ENCODE measurements at places on chromosomes 3 and 15.

DNA sequence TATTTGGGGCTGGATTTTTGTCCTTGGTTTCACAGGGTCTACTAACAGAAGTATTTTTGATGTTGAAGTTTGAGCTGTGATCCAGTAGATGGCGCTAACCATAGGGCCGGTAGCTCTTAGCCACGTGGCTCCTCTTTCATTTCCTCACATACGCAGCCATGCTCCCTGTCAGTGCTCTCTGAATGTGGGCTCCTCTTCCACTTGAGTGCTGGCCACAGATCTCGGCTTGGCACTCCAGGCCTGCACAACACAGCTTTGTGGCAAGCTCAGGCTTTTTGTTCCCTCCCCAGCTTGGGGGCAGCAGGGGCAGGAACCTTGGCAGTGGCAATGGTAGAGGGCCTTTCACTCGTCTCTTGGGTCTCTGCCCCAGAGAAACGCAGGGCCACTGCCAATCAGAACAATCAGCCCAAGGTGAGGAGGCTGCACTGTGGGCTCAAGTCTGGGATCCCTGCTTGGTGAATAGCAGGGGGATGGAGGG is 18.6 kb upstream of the DNAAF4 start:
- DNase-seq = no peak

DNA sequence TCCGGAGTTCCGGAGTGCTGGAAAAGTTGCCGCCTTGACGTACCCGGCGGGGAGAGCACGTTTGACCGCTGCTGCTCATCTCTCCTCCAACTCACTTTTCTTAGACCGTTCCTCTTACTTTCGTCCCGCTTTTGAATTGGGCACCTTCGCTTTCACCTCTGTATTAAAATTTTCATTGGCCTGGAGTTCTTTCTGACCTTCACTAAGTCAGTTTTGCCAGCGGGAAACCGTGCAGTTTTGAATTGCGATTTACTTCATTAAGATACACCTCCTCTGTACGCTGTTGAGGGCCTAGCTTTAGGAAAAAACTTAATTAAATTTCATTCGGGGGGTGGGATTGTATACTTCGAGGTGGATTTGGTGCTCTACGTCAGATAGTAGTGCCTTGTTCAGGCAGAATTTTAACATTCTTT is 1.3 kb downstream of the GMPS start:
- DNase-seq = no peak

DNA sequence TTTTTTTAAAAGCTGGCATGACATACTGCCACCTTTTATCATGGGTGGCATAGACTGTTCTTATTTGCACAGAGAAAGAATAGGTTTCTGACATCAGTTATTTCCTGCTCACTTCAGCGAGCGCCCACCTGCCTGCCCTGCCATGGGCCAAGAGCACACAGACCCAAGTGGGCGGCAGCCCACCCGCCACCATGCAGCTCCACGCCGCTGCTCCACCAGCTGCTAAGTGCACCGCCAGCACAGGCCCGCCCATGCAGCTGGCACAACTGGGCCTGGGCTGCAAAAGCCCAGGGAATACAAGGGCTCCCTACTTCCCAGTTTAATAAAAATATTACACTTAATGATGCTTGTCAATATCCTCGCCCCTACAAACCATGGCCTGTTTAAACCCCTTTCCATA is 15.4 kb downstream of the ZNF148 start:
- DNase-seq = no peak

- DNase-seq = no peak
These were observed 145.4 kb downstream of the EPHA3 start for GRCh38 chr3:89252860-89253259.

DNA sequence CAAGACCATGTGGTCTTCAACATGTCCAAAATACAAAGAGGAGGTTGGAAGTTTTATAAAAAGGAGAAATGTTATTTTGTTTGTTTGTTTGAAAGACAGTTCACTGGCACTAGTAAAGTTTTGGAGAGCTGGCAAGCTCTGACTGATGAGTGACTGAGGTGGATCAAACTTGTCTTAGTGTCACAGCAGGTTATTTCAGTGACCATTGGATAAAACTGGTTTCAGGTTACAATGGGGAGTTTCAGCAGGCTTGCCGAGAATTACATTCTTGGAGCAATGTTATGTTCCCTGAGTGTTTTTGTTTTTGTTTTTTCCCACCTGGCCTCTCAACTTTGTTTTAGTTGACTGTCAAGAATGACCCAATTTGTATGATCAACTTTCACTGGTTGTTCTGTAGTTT is 414.5 kb upstream of the ARHGEF26 start:
- DNase-seq = no peak

DNA sequence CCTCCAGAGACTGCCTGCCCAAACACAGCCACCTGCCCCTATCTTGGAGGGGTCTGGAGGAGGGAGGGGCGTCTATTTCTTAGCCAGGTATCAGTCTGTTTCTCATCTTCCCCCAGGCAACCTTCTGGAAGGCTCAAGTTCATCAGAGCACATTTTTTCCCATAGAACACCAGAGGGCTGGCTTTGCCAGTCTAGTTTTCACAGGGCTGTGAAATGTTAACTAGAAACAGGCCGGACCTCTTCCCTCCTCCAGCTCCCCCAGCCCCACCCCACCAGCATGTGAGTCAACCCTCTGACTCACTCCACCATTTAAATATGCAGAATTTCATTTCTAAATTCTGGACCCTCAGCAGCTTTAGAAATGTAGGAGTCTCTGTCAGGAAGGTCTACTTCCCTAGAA is 66.9 kb downstream of the SLCO2A1 start:
- no peak for DNase-seq

DNA sequence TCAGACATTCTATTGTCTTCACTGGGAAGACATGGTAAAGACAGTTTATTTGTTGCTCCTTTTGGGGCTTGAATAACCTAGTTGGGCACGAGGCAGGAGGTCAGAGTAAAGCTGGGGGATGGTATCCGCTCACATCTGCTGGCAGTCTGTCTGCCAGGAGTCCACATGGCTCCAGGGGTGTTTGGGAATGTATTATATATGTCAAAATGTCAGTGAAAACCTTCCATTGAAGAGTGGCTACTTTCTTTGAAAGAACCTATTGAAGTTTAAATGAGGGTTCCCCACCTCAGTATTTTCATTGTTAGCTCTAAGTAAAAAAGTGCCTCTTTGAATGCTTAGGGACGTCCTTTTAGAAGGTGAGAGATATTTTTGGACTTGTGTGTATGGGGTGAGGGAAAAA is 68.4 kb downstream of the CLDN11 start:
- no peak for DNase-seq

DNA sequence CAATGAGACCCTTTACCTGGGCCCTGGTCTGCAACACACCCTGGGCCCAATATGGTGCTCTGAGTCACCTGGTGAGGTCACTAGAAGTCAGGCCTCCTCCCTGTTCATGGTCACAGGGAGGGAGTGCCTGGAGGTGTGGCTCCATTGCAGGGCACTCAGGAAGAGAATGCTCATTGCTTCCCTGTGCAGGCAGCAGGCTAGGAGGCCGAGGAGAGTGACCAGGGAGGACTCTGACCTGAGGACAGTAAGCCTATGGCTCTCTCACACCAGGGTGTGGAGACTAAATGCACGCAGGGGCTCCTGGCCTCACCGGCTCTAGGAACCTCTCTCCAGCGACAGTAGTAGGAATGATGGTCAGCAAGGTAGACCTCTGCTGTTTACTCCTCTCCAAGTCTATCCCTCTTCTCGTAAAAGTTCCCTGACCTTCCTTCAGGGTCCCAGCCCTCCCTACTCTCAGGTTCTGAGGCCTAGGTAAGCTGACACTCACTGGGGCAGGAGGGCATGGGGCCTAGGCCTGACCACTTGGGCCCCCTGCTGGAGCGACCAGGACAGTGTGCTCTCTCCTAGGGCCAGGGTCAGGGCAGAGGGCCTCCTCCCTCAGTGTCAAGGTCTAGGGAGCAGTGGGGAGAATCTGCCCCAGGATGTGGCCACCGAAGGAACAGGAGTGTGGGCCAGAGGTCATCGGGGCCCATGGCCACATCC is 9.6 kb upstream of the SLCO2A1 start:
- DNase-seq = no peak

GRCh38 chr15:41876689-41877088 is 17.2 kb downstream of the SPTBN5 start:
- DNase-seq = no peak

DNA sequence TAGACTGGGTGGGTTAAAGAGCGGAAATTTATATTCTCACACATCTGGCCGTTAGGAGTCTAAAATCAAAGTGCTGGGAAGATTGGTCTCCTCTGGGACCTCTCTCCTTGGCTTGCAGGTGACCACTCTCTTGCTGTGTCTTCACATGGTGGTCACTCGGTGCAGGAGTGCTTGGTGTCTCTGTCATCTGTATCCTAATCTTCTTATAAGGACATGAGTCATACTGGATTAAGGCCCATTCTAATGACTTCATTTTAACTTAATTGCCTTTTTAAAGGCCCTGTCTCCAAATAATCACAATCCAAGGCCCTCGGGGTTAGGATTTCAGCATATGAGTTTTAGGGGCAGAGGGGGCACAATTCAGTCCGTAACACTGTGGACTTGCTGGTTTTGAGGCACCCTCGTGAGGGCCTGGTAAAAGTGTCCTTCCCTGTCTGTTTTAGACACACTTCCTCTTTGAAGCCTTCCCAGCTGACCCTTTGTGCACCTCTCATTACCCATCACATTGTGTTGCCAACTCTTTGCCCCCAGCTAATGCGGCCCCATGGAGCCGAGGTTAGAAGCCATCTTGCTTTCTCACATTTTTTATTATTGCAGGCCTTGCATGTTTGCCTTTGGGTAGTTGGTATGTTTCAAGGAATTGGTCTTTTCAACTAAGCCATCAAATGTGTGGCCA is 3.2 kb downstream of the XYLB start:
- DNase-seq = no peak

DNA sequence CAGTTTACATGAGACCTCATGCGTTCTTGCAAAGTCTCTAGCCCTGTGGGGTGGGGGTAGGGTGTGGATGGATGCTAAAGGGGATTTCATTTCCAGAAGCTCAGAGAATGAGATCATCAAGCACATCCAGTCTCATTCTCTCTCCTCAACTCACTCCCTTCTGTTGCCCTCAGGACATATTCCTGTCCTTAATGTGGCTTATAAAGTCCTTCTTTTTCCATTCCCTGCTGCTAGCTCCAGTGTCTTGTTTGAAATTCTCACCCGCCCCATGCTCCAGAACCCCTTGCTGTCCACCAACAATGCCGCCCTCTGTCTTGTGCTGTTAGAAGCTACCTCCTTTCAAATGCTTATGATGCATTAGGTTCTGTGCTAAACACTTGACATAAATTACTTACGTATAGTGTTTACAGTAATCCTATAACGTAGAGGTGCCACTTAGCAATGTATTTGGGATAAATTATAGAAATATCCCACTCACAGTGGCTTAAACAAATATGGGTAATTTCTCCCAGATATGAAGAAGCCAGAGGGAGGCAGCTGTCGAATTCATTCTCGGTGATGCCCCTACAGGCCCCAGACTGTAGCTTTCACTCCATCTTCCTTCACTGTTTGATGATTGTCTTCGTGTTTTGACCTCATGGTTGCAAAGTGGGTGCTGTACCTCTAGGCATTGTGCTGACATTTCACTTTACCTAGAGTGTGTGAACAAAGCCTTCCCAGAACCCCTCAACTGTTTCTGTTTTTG is 273.1 kb upstream of the TBL1XR1 start:
- no peak for DNase-seq

DNA sequence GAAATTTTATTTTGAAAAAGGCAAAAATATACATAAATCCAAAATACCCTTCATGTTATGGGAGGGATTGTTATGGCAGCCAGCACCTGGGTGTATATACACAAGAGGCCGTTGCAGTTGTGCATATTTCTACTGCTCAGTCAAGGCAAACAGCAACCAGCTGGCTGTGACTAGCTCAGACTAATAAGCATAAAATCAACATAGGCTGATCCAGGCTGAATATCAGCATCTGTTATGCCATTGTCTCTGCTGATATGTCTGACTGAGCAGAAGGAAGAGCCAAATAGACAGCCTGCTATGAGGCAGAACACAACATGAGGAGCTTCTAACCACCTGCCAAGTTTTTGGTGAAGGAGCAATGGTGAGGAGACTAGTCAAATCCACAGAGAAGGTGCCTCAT is 457.5 kb upstream of the ALCAM start:
- no peak for DNase-seq

DNA sequence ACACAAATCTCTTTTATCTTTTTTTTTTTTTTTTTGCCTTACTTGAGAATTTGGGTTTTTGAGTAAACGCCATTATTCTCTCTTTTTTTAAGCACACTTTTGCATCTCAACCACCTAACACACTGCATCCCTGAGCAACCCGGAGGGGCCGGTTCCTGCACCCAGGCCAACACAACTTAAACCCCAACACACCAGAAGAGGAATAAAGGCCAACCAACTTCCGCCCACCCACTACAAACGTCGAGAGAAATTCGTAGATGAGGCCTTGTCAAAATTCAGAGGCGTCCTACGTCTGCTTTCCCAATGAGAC is 389 bp upstream of the CCNB2 start:
- no peak for DNase-seq

DNA sequence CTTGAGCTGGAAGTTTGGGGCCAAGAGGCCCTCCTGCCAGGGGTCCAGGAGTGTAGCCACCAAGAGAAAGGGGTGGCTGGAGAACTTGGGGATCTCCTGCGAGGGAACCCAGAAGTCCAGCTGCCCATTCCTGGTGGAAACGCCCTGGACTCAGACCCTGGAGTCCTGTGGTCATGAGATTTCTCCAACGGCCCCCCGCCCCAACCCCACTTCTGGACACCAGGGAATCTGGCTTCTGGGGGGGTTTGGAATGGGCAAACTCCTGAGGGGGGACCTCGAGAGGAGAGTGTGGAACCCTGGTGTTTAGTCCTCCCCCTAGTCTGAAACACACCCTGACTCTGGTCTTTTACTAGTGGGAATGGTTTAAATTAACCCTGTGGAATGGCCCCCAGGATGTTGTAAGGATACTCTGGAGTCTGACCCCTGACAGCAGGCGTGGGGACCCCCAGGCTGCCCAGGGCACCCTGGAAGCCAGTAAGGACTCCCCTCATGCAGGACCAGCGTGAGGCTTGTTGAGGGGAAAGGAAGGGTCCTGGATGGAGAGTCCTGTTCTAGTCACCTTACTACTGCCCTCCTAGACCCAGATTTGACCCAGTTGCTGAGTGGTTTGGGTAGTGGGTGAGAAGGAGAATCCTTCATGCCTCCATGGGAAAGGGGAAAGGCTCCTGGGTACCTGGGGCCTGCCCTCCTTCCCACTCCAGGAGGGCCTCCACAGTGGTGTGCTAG is 540 bp downstream of the KLHDC8B start:
- DNase-seq = no peak

DNA sequence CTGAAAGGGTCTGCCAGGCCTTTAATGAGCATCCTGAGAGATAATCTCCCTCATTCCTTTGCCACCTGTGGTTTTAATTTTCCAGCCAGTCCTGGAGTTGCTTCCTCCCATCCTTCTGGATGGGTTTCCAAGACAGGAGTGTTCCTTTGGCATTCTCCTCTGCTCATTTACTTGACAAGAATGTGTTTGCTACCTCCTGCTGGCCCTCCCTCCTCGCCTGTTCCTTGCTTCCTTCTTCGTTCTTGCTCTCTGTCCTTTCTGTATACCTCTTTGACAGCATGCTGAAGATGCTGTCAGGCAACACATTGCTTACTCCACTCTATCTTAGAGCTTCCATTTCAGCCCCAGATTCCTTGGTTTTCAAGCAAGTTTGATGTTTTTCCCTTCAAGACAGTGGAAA is 46.0 kb downstream of the ERC2 start:
- no peak for DNase-seq

All from stimulated activated CD8-positive, alpha-beta memory T cell treated with anti-CD3 and anti-CD28 coated beads, Interleukin-15, amount 100 ng/mL, for 4 hours (primary cell).